ENCODE measurements at places on chromosomes 16 and 17.
A peak's percentile ranks its signal among the peaks of the same experiment; 100 is the strongest.

GRCh38 chr17:2926019-2926650 is 129.9 kb downstream of the RAP1GAP2 start:
- DNase-seq = no peak

DNA sequence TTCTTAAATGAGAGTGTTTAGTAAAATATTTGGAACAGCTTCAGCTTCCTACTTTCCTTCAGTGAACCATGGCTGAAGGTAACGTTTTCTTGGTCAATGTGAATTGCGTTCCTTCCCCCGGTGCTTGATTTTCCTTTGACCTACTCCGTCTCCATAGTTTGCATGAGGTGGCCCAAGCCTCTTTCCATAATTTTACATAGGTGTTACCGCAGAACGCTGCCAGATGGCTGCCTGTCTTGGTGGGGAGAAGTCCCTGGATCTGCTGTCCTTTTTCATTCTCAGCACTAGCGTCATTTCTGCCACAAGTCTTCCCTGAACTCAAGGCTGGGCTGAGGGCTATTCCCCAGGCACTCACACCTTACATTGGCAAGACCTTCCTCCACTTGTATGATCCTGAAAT is 178.4 kb downstream of the PRKCA start:
- no peak for DNase-seq

DNA sequence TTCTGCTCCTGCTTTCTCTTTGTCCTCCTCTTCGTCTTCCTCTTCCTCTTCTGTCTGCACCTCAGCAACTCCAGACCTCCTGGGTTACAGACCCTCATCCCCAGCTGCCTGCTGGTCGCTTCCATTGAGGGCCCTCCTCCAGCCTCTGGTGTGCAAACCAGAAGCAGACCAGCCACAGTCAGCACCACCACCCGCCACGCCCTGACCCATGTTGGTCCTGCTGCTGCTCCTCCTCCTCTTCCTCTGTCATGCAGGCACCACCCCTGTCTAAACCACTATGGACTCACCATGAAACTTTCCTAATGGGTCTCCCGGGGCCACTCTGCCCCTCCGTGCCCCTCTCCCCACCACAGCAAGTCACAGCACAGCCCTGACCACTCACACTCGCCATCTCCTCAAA is 11.4 kb upstream of the OGFOD3 start:
- DNase-seq = no peak

DNA sequence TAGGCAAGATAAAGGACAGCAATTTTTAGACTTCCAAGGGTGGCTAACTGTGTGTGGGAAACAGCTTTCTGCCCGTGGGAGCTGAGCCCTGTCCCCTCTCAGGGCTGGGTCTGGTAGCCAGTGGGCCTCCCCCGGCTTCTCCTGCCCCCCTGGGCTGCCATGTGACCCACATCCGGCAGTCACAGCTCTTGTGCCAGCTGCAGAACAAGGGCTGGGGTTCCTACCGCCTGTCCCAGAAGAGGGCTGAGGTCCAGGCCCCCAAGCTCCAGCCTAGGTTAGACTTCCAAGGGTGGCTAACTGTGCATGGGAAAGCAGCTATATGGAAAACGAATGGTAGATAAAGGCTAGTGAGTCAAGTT is 6.1 kb downstream of the GAST start:
- no peak for DNase-seq

DNA sequence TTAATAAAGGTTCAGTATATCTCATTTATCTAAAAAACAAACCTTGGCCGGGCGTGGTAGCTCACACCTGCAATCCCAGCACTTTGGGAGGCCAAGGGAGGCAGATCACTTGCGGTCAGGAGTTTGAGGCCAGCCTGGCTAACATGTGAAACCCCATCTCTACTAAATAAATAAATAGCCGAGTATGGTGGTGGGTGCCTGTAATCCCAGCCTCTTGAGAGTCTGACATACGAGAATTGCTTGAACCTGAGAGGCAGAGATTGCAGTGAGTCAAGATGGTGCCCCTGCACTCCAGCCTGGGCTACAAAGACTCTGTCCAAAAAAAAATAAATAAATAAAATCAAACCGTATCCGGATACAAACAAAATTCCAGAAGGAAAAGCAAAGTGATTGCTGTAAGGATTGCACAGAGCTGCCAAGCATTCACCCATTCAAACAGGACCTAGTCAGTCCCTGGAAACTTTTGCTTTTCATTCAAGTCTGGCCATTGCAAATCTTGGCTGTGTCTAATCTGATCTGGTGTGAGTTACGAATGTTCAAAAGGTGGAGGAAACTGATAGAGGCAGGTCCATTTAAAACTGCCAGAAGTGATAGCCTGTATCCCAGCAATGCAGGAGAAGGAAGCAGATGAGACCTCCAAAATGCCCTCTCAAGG is 102.5 kb upstream of the CLEC3A start:
- no peak for DNase-seq

- no peak for DNase-seq
These were observed 5.4 kb downstream of the TNP2 start for GRCh38 chr16:11263737-11264136.

- DNase-seq = peak; percentile 60
These were observed 12.5 kb downstream of the NOB1 start for GRCh38 chr16:69741951-69742904.

- DNase-seq = peak; percentile 63
These were observed 7.6 kb downstream of the MYO1C start for GRCh38 chr17:1484676-1485422.

- peak; percentile 10 for DNase-seq
These were observed 30.2 kb downstream of the XPO6 start for GRCh38 chr16:28181515-28181914.

DNA sequence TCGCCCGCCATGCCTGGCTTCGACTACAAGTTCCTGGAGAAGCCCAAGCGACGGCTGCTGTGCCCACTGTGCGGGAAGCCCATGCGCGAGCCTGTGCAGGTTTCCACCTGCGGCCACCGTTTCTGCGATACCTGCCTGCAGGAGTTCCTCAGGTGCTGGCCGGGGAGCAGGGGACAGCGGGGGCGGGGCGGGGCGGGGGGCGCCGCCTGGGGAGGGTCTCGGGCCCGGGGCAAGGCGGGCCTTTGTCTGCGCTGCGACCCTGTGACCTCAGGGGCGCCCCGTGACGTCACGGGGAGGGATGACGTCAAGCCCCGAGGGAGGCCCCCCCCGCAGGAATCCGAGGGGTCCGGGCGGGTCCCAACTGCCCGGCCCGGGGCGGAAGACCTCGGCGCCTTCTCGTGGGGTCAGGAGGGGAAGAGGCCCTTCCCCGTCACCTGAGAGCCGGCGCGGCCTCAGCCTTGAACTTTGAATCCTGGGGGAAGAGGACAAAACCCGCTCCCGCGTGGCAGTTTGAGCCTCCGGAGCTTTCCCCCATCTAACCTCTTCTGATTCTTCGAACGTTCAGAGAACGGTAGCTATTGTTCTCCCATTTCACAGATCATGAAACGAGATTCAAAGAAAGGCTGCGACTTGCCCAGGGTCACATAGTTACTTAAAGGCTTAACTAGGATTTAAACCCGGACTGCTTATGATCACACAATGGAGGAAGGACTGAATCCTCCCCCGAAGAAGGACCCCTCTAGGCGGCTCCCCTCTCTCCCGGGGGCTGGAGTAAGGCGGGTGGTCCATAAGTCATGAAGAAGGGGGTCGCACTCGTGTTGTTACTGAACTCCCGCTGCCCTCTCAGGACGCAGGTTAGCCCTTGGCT is 527 bp downstream of the TRAF4 start:
- DNase-seq = peak; percentile 61

DNA sequence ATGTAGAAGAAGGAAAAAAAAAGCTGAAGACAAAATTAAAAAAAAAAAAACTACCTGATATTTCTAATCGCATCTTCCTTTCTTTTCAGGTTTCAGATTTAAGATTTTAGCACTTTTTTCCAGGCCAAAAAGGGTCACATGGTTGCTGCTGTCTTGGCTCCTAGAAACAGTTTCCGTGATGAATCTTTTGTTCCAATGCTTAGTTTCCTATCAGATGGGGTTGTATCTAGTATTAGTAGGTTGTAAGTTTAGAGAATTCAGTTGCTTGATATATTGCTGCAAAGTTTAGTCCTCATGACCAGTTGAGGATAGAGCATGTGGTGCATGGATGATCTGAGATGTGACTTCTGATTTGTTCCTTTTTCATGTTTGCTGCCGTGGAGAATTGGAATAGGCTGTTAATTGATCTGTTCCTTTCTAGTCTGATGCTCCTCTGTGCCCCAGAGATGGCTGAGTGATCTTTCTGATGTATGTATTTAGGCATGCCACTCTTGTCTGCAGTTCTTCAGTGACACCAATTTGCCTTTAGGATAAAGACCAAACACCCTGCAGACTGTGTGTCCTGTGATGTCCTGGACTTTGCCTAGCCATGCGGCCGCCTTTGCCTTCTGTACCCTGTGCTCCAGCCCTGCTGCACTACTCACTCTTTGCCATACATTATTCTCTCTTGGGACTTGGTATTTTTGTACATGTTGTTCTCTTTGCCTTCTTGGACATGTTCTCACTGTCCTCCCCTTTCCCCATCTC is 94.0 kb downstream of the MRTFB start:
- no peak for DNase-seq

DNA sequence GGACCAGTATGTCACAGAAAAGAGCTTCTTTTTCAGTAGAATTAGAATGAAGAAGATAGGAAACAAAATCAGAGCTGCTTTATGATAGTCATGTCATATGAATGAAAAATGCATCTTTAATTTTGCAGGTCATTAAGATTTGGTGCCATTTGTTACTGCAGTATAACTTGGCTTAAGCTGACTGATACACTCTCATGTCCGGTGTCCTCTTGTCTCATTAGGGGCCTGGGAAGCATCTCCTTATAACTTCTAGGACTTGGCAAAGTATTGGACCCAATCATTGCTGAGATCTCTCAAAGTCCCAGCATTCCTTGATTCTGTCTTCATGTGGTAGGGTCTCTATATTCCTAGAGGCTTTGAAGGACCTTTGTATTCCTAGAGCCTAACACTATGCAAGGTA is 559.4 kb downstream of the TOX3 start:
- DNase-seq = no peak

- DNase-seq = no peak
These were observed 14.3 kb downstream of the ABCA3 start for GRCh38 chr16:2326191-2326590.

GRCh38 chr16:53212893-53213223 is 158.1 kb downstream of the CHD9 start:
- DNase-seq = no peak

DNA sequence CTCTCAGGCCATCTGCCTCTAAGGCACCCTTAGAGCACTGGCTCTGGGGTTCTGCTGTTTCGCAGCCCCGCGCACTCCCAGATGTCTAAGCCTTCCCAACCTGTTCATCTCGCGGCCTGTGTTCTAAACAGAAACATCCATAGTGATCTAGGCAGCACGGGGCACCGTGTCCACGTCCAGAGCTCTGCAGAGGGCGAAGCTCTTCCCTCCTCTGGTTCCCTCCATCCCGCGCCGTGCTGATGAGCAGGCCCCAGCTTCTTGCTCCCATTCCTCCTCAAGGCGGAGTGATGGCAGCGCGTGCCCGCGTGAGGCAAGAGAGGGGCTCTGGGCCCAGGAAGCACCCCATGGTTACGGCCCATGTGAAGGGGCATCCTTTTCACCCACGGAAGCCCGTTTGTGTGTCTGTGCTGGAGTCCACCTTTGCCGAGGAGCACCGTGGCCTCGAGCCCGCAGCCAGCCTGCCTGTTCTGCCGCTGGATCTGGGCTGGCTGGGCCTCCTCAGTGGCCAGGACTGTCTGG is 3.6 kb downstream of the SPIRE2 start:
- DNase-seq = no peak

DNA sequence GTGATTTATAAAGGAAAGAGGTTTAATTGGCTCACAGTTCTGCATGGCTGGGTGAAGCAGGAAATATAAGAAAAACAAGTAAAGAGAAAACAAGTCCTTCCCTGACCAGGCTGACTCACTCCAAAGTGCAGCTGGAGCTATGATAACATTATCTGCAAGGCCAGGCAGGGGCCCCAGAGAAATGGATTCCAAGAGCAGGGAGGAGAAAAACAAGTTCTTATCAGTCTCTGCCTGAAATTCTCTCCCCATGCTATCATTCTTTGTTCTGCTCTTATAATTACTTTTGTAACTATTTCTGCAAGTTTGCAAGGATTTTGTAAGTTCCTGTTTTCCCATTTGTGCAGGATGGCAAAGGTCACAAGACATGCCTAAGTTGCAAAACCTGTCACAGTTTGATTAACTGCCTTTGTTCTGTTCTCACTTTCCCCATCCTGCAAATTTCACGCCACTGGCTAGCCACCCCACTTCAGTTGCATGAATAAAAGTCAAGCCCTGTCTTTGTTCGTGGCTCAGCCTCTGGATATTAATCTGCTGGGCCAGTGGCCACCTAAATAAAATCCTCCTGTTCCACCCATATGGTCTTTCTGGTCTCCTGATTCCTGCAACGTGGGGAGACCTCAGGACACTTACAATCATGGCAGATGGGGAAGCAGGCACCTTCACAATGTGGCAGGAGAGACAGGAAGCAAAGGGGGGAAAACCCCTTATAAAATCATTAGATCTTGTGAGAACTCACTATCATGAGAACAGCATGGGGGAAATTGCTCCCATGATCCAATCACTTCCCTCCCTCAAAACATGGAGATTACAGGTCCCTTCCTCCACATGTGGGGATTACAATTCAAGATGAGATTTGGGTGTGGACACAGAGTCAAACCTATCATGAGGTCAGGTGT is 13.1 kb downstream of the ABCA9 start:
- peak; percentile 77 for DNase-seq

DNA sequence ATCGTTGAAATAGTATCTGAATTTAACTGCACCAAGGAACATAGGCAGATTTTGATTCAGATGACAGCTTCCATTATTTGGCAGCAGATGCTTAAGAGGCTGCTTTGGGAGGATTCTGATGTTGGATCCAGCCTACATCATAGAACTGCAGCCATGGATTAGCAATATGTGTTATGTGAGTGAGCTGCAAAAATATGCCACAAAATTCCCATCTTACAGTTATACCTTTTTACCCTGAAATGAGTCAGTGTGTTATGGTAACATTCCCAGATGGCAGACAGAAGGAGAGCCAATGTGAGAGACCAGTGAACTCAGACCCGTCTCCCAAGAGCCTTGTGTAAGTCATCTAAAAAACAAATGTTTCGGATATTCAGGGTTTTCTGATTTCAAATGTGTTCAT is 206.1 kb downstream of the CDH13 start:
- DNase-seq = no peak

DNA sequence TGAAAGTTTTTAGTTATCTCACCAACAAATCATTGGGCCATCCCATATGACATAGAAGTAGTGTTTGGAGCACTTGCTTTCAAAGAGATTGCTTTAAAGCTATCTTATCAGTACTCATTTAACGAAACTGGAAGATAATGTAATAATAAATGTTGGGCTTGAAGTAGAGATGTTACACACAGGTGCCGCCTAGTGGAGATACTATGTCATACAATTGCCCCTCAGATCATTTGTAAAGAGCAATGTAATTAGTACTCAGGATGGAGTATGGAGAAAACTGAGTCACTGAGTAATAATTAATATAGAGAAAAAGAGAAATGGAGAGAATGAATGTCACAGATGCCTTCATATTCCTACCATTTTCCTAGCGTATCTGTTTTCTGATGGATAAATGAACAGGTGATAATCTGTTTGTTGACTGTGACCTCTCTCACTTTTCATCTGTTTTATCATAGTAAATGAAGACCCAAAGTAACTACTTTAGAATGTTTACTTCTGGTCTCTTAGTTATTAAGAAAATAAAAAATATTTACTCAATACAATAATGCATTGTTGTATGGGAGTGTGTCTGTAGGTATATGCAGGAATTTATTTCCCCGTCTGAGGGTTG is 80.4 kb downstream of the EFCAB5 start:
- DNase-seq = peak; percentile 69

Data from HT-29 (cell line).